ENCODE measurements at places on chromosomes 3 and 15. TPM values are rescaled to one million over a fixed set of nuclear protein-coding genes. Genes with fewer than 3 reads are reported as not detected.

DNA sequence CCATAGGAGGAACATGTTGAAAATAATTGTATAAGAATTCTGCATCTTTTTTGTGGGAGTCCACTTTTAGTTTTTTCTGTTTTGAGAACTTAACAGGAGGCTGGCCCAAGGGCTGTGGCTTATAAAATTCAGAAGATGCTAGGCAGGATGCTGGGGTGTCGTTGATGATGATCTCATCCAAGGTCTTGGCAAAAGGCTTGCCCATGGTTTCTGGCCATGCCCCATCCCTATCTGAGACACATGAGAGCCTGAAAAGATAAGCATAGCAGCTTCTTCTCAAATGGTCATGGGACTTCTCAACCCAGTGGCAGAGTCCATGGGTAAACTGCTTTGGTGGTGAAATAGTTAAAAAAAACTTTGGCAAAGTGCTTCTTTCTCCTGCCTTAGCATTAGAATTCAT lies 35.2 kb downstream of the CMSS1 start:
- DNase-seq, result no peak

- DNase-seq, result no peak
Observed at GRCh38 chr3:121975702-121976302, 46.2 kb downstream of the ILDR1 start.

- DNase-seq, result no peak
Observed at GRCh38 chr15:90031231-90031791, 30.2 kb downstream of the ZNF710 start.

DNA sequence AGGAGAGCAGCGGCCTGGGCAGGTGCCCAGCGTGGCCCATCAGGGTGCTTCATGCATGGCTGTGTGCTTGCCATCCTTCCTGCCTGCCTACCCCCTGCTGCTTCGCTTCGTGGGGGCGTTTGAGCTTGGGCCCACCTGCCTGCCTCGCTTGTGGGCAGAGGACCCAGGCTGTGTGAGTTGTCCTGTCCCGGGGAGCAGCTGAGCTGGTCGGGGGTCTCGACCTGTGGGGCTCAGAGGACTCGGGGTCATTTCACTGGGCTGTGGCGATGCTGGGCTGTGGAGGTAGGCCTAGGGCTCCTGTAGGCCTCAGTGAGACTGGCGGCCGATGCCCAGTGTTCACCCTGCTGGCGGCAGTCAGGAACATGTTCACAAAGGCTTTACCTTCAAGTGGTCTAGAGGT lies 12.1 kb upstream of the STAB1 start:
- no peak for DNase-seq

- DNase-seq, result no peak
Observed at GRCh38 chr15:57171426-57171825, 204.9 kb upstream of the CGNL1 start.

DNA sequence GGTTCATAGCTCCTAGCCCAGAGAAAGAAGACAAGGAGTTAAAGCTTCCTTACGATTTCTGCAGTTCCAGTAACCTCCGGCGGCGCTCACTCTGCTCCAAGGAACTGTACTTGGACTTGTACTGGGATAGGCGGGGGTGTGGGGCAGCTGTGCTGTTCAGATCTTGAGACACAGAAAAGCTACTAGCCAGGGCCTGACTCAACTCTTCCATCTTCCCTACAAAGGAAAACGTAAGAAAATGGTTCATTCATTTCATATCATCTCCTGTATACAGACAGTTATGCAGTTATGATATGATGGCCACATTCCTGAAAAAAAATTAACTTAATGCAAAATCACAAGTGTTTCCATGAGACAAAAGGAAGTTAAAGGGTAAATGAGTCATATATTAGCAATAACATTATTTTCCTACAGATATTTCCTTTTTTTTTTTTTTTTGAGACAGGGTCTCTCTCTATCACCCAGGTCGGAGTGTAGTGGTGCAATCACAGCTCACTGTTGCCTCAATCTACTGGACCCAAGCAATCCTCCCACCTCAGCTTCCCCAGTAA lies 4.6 kb downstream of the SNUPN start:
- no peak for DNase-seq

DNA sequence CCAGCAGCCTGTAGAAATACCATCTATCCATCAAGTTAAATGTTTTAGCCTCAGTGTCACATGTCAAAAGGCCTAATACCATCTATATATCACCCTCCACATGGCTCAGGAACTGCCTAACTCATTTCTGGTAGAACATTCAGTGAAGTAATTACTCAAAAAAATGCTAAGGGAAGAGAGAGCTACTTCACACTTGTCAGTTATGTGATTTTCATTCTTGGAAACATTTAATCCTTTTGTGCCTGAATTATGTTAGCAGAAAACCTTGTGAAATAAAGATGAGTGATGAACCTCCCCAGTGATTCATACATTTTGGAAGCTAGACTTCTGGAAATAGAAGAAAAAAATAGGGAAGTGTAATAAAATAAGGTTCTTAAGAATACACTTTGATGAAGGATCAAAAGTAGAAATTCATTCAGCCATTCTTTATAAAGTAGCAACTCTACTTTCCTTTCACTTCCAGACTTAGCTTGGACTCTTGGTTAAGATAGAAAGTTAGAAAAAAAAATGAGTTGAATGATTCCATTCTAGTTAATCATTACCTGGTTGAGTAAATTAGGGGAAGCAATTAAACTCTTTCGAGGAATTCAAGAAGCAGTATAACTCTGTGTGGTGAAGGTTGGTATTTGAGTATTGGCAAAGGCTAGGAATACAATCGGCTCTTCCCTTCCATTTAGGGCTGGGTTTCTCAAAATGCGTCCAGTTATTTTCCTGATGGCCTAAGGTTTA lies 3.6 kb downstream of the OTOL1 start:
- peak; percentile 43 for DNase-seq

DNA sequence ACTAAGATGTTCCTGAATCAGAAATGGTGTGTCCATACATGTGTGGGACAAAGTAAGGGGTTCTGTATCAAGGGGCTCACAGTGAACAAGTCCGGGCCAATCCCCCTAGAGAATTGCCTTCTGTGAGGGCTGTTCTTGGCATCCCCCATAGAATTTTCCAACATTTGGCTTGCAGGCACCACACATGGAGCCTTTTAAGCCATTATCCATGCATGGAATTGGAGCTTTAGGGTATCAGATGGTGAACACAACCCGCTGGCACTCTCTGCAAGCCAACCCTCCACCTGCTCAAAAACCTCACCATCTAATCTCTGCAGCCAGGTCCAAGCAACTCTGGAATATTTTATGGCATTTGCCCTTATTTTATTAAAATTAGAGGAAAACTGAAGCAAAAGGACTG lies 278.7 kb downstream of the ERC2 start:
- DNase-seq, result no peak

- no peak for DNase-seq
Observed at GRCh38 chr3:16494814-16495431, 18.6 kb downstream of the RFTN1 start.

GRCh38 chr3:16251316-16252085 lies 13.2 kb downstream of the DPH3 start:
- no peak for DNase-seq

GRCh38 chr3:160018959-160019358 lies 30.3 kb downstream of the IL12A start:
- DNase-seq, result no peak

The SPESP1 gene
- polyA plus RNA-seq, result 6.9 TPM

The ROPN1 gene
- polyA plus RNA-seq, result 0.25 TPM

The BDH1 gene
- 52.2 TPM for polyA plus RNA-seq

The ROBO2 gene
- 106 TPM for polyA plus RNA-seq

The GAP43 gene
- polyA plus RNA-seq, result 0.30 TPM

All from left kidney (tissue), 8 donors.